ENCODE measurements at places on chromosomes 16 and 17.

DNA sequence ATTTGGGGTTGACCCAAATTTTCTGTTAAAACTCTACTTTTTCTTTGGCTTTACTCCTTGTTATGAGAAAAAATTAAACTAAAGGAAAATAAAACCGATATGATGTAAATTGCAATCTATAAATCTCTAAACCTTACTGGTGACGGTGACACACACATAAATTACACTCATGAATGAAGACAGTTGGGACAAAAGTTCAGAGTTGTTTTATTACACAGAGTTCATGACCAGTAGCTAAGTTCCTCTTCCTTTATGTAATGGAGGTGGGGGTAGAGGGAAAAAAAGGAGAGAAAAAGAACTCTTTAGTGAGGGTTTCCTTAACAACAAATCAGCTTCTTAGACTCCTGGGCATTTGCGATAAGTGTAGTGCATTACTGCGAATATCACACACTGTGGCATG, 220.7 kb downstream of the KCNJ2 start:
- DNase-seq, result no peak

GRCh38 chr17:9900784-9901183, 4.3 kb downstream of the RCVRN start:
- no peak for DNase-seq

DNA sequence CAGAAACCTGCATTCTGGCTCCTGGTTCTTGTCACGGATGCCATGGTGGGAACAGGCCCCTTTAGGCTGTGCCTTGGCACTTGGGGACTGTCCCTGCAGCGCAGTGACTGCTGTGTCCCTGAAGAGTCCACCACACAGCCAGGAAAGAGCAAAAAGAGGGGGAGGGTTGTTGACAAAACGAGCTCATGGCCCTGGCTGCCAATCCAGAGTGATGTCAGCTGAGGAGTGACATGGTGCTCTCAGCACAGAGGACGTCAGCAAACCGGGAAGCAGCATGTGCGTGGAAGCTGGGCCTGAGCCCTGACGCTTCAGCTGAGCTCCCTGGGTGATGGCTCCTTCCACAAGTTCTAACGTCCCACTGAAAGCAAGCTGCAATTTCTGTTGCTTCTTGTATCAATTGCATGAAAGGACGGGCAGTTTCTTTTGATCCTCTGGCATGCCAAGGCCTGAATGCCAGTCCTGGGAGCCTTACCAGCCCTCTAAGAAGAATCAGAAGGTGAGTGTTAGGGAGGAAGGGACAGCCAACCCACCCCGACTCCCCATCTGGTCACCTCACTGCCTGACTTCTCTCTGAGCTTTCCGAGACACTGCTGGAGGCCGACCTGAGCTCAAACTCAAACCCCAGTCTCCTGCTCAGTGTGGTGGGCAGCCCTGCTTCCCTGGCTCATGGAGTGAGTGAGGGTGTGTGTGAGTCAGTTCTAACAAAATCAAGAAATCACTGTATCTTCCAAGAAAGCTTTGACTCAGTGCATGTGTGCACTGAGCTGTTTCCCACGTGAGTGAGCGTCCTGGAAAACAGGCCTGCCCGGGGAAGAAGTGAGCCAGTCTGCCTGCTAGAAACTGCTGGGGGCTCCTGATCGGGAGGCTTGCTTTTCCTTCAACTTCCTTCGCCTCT, 14.7 kb upstream of the WNT3 start:
- no peak for DNase-seq

GRCh38 chr17:44071198-44071520, 624 bp downstream of the G6PC3 start:
- peak; percentile 60 for DNase-seq

GRCh38 chr16:6897876-6898485, 434.7 kb upstream of the RBFOX1 start:
- DNase-seq, result no peak

Measured in activated gamma-delta T cell treated with Interleukin-2 at 50 U/mL for 16 hours (primary cell).